Stimulated activated naive CD4-positive, alpha-beta T cell treated with Interleukin-2 at 50 U/mL for 16 hours (primary cell): ENCODE measurements at places on chromosomes 3 and 15.
A peak's percentile ranks its signal among the peaks of the same experiment; 100 is the strongest.

- no peak for DNase-seq
Observed at GRCh38 chr3:10912786-10913185, 79.8 kb upstream of the SLC6A1 start.

GRCh38 chr15:45427085-45427484, 48.7 kb upstream of the GATM start:
- DNase-seq = no peak

DNA sequence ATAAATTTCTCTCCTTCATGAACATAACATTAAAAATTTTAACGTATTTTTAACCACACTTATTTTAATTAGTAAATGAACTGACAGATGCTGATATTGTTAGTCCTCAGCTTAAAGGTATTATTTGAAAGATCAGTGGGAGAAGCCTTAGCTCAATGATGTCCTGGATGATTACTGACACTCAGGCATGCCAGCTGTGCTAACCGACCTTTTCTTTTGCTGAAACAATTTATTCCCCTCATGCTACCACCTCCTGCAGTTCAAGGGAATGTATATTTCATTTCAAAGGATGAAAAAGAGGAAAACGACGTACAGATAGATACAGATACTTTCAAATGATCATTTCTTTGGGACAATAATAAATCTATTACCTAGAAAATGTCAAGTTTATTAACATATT, 620.8 kb downstream of the FGF12 start:
- no peak for DNase-seq

GRCh38 chr3:47163169-47164006, 525 bp downstream of the SETD2 start:
- peak; percentile 48 for DNase-seq

GRCh38 chr3:150180334-150180733, 209.6 kb upstream of the PFN2 start:
- no peak for DNase-seq

GRCh38 chr3:46324036-46324435, 29.9 kb upstream of the CCR2 start:
- DNase-seq = no peak

DNA sequence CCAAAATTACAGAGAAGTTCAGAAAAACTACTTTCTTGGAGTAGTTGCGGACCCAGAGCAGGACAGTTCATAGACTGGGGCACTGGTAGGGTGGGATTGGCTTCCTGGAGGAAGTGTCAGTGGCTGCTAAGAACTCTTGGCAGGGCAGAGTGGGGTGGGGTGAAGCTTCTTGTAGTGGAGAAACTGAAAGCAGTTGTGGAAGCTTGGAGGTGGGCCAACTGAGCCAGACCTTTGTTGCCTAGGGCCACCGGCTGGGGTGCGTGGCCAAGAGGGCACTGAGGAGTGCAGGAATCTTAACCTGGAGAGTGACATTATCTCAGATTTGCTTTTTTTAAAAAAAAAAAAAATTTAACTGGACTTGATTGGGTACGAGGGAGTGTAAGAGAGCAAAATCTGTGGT, 3.1 kb downstream of the KAT2B start:
- DNase-seq = peak; percentile 45

DNA sequence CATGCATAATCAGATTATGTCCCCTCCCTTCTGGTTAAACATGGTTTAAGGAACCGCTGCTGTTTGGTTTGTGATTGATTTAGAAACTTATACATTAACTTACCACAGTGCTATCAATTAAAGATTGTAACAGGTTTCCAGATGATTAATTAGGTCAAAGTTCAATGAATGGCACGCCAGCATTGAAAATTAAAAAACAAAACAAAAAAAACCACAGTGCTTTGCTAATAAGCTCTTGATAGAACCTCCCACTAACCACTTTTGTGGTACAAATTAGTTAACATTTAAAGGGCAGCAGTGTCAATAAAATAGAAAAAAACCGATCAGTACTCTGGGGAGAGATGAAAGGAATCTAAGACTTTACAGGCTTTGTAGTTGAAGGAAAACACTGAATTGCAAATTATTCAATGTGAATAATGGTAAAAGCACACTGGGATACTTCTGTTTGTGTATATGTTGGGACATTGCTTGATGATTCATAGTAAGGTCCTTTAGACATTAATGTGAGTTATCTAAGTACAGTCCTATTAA, 7.6 kb upstream of the C3orf38 start:
- no peak for DNase-seq

DNA sequence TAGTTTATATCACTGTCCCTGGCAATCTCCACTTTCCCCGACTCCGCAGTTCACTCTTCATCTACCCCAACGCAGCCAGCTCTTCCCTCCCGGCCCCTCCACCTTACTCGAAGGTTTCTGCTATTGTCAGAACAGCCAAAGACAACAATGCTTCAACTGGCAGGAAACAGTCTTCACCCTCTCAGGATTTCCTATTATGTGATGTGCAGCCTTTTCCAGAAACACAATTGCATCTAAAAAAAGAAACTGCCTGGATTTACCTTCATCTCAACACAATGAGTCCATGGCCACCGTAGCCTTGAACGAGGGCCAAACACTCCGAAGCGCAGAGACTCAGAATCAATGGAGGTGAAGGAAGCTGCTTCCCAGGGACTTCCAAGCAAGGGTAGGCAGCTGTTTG, 182.1 kb upstream of the TSC22D2 start:
- no peak for DNase-seq

- DNase-seq = peak; percentile 1
Observed at GRCh38 chr15:41585127-41586047, 26.4 kb downstream of the TYRO3 start.

DNA sequence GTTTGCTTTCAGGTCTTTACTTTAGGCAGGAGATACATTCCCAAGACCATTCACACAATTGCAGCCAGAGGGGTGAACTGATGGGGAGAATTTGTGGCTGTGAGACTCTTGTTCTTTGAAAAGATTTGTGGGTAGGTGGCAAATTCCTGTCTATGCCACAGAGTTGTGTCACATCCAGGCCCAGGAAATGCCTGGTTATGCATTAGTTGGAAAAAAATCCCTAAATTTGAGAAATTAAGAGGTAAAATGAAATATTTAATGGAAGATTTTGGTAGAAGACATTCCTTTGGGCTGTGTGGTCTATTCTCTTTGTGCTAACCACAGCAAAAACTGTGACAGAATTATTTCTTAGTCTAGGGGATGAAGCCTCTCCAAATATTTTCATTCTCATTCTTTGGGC, 28.8 kb downstream of the SAMMSON start:
- DNase-seq = no peak

- no peak for DNase-seq
Observed at GRCh38 chr3:150968341-150969035, 4.0 kb downstream of the CLRN1 start.

- DNase-seq = no peak
Observed at GRCh38 chr3:105499961-105500360, 133.3 kb downstream of the ALCAM start.

DNA sequence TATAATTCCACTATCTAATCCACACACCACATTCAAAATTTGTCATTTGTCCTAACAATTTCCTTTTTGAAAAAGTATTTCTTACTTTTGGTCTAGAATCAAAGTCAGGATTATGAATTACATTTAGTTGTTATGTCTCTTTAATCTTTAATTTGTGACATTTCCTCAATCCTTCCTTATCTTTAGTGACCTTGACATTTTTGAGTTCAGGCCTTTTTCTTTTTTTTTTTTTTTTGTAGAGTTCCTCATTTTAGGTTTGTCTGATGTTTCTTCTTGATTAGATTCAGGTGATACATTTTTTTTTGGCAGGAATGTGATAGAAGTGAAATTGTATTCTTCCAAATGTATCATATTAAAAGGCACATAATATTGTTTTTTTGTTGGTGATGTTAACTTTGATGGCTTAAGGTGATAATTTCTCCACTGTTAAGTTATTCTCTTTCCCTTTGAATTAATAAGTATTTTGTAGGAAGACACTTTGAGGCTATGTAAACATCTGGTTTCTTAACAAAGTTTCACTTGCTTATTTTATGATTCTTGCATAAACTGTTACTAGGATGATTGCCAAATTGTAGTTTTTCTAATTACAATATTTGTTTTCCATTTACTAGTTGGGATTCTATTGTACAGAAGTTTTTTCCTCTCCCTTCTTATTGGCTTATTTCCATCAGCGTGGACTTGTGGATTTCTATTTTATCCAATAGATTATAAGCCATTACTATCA, 16.3 kb downstream of the SLC35G2 start:
- DNase-seq = no peak

- no peak for DNase-seq
Observed at GRCh38 chr15:92429378-92430068, 35.8 kb downstream of the ST8SIA2 start.

GRCh38 chr15:31127596-31128261, 26.2 kb upstream of the TRPM1 start:
- DNase-seq = no peak

DNA sequence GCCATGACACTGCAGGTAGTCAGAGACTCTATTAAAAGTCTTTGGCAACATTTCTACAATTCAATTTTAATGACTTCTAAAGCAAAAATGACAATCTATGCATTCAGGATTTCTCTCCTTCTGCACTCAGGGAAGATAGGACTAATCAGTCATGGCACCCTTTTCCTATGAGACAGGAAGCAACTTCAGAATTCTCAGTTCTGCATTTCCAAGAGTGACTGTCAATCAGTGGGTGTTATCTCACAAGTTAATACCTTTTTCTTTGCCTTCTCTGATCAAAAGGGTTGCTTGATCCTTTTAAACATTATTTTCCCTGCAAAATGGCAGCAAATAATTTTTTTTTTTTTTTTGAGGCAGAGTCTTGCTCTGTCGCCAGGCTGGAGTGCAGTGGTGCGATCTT, 7.8 kb upstream of the ICE2 start:
- DNase-seq = no peak

- no peak for DNase-seq
Observed at GRCh38 chr3:146233487-146233886, 17.4 kb downstream of the PLSCR4 start.

GRCh38 chr3:126081618-126082361, 2.1 kb downstream of the SLC41A3 start:
- DNase-seq = no peak

- DNase-seq = no peak
Observed at GRCh38 chr3:188769831-188770230, 401.9 kb upstream of the TPRG1 start.

- no peak for DNase-seq
Observed at GRCh38 chr3:18419232-18419631, 5.9 kb downstream of the SATB1 start.

GRCh38 chr3:172204716-172205115, 165.3 kb downstream of the FNDC3B start:
- no peak for DNase-seq

GRCh38 chr3:140845882-140846281, 95.8 kb upstream of the SLC25A36 start:
- DNase-seq = no peak

- DNase-seq = no peak
Observed at GRCh38 chr3:61650276-61650675, 88.9 kb downstream of the PTPRG start.

- DNase-seq = no peak
Observed at GRCh38 chr15:93333796-93334195, 244.8 kb upstream of the RGMA start.

DNA sequence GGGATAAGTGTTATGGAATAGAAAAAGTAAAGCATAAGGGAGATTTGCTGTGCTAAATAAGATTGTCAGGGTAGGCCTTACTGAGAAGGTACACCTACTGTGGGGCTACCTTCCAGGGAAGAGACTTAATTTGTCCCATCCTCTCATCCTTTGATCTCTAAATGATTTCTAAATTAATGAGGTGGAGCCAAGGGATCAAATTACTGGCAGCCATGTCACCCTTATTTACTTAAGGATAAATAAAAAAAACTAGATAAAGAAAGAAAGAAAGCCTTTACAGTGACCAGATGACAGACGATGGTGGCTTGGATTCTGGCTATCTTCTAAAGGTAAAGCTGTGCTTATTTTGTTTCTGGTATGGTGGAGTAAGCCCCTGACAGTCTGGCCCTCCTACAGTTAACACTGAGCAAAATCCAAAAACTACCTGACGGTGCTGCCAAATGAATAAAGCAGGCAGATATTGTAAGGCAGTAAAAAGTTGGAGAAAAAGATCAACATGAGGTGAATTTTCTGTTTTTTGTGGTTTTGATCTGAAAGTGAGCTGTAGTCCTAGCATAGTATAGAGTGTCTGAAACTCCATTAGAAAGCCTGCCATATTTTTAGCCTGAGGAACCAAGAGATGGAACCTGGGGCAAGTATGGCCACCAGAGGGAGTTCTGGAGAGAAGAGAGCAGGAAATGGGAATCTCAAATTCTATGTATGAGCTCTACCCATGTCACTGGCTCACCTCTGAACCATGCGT, 285.1 kb upstream of the MANF start:
- DNase-seq = no peak

- no peak for DNase-seq
Observed at GRCh38 chr3:141452045-141452444, 34.8 kb upstream of the RASA2 start.

- no peak for DNase-seq
Observed at GRCh38 chr15:101684384-101684783, 32.2 kb upstream of the TM2D3 start.

- peak; percentile 16 for DNase-seq
Observed at GRCh38 chr3:128486681-128487537, 6.1 kb downstream of the GATA2 start.

GRCh38 chr3:139006051-139006716, at the start of gene PRR23A:
PRR23A (minus strand) TSS chr3:139006268; CDS start chr3:139006268, 0 bp downstream.
- no peak for DNase-seq

DNA sequence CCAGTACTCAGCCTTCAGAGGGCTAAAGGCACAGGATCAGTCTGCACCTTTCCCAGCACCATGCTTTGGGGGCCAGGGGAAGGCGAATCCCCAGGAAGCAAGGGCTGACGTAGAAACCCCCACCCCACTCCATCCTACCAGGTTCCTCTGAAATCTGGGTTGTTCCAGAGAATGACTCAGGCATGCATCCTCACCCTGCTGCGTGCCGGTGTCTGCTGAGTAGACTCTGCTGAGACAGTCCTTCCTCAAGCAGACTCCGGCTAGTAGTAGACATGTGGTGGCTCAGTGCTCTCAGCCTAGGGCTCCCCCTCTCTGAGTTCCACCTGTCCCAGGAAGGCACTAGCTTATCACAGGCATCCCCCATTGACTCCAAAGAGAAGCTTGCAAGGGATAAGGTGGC, 9.0 kb downstream of the TMEM43 start:
- DNase-seq = no peak

GRCh38 chr3:31091748-31092147, 197.3 kb upstream of the GADL1 start:
- no peak for DNase-seq

GRCh38 chr15:53404930-53405493, 354.5 kb downstream of the WDR72 start:
- no peak for DNase-seq

DNA sequence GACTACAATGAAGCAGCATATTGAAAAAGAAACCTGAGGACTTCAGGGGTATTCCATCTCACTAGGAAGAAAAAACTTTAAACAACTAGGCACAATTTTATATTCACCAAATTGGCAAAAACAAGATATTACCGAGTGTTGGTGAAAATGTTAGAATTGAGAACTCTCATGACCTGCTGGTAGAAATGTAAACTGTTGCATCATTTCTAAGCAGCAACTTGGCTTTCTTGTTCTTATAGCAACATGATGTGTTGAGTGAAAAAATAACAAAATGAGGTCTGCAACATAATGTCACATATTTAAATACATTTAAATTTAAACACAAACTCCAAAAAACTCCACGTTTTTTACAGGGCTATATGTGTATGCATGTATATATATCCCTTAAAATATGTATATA, 59.0 kb upstream of the SPPL2A start:
- no peak for DNase-seq
